ENCODE measurements at places on chromosomes 5 and 9. TPM values are rescaled to one million over a fixed set of nuclear protein-coding genes. Genes with fewer than 3 reads are reported as not detected.

DNA sequence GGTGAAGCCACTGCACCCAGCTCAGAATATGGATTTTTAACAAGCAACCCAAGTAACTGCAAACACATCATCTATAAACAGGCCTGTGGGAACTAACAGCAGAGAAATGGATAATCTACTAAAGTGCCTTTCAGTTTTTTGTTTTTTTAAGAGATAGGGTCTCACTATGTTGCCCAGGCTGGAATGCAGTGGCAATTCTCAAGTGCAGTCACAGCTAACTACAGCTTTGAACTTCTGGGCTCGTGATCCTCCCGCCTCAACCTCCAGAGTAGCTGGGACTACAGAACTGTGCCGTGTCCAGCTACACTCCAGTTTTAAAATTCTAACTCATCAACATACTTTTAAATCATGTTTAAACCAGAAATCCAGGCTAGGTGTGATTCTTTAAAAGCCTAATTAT, 11.9 kb downstream of the TUT7 start:
- no peak for DNase-seq

DNA sequence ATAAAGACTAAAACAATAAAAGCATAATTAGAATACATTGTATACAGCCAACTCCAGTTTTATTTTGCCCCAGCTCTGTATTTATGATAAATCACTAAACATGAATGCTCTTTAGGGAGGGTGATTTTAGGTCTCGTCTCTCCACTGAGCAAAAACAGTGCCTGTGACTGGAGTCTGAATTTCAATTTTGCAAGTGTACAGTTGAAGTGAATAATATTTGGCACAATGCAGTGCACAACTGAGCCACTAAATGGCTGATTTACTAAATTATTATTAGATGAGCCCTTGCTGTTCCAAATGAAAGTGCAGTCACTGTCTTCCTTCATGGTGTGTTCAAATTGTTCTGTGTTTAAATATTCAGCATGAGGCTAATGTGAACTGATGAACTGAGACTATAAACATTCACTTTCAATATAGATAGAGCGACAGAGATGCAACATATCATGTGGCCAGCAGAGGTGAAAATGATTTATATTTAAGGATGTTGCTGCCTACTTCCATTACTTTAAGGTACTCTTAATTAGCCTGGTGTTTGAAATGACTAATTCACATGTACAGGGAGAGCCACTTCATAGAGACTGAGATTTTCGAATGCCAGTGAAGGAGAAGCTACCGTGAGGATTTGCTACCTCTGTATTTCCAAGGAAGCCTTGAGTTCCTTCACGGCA, 375.1 kb downstream of the EBF1 start:
- no peak for DNase-seq

DNA sequence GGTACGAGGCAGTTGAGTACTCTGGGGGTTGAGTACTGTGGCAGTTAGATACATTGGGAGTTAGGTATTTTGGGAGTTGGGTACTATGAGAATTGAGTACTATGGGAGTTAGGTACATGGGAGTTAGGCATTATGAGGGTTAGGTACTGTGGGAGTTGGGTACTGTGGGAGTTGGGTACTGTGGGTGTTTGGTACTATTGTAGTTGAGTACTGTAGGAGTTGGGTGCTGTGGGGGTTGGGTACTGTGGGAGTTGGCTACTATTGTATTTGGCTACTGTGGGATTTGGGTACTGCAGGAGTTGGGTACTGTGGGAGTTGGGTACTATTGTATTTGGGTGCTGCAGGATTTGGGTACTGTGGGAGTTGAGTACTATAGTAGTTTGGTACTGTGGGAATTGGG, 4.8 kb upstream of the SLC6A19 start:
- DNase-seq = no peak

- DNase-seq = peak; percentile 19
Observed at GRCh38 chr5:120327180-120327579, 136.9 kb upstream of the PRR16 start.

DNA sequence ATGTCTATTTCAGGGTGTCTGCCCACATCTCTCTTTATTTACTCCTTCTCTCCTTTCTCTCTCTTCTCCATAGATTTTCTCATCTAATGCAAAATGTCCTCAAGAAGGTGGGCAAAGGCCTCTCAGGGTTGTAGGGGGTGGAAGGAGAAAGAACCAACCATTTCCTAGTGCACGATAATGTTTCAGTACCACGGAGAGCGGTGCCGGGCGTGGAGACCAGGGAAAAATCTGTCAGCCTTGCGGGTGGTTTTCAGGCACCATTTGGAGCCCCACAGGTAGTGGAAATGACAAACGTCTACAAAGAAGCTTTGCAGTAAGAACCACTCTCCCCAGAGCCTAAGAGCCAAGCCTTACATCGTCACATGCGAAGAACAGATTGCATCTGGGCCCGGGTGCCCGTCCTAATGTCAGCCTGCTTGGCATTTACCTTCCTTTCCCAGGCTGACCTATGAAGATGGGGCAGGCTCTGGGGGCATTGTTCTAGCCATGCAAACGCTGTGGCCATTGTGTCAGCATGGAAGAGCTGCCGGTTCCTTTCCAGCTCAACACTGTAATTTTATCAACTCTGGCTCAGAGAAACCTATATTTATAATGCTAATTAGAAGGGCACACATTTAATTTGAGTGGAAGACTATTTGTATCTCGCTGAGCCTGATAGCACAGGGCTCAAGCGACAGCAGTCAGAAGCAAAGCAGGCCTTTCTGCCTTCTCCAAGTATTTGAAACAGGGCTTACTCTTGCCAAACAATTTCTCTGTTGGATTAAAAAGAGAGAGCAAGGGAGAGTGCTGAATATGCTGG, 430.1 kb upstream of the WWC1 start:
- DNase-seq = peak; percentile 47

- DNase-seq = no peak
Observed at GRCh38 chr9:126703866-126704156, 90.1 kb downstream of the LMX1B start.

Gene C1QTNF2
- total RNA-seq = 2.5 TPM

Gene PLAC8L1
- total RNA-seq = 0.88 TPM

Gene LCN1
- not detected for total RNA-seq
